ENCODE measurements at places on chromosomes 3 and 15. TPM values are rescaled to one million over a fixed set of nuclear protein-coding genes. Genes with fewer than 3 reads are reported as not detected.

Gene TTLL13
- not detected for polyA plus RNA-seq

Gene CSPG5
- 1.4 TPM for polyA plus RNA-seq

Gene GXYLT2
- polyA plus RNA-seq: 13.2 TPM

DNA sequence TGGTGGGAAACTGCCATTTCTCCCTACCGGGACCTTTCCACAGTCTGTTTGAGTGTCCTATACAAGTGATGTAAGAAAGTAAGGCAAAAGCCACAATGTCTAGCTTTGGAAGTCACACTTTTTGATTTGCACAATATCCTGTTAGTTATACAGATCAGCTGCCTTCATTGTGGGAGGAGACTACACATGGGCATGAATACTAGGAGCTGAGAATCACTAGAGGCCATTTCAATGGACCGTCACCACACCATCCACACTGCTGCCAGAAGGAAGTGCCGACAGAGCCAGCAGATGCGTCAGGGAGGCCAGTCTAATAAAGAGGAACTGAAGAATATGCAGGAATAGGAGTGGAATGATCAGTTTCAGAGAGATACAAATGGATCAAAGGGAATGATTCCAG lies 65.8 kb downstream of the SCN11A start:
- DNase-seq: no peak

GRCh38 chr3:161991901-161992540 lies 495.4 kb downstream of the OTOL1 start:
- no peak for DNase-seq
